ENCODE measurements at places on chromosomes 4 and X. TPM values are rescaled to one million over a fixed set of nuclear protein-coding genes. Genes with fewer than 3 reads are reported as not detected.

DNA sequence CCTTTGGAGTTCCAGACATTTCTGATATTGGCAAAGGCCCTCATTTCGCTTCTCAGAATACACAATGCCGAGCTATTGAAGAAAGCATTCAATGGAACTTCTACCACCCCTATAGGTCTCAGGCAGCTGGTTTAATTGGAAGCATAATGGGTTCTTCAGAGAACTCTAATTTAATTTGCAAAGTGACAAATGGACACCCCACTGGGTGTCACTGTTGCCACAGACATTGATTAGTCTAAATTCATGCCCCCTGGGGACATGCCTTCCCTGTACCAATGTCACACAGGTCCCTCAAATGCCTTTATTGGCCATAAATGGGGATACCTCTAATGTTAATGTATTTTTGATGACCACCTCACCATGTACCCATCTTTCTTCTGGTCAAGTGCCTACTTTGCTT, 22.9 kb upstream of the TMEM255A start:
- DNase-seq = no peak

DNA sequence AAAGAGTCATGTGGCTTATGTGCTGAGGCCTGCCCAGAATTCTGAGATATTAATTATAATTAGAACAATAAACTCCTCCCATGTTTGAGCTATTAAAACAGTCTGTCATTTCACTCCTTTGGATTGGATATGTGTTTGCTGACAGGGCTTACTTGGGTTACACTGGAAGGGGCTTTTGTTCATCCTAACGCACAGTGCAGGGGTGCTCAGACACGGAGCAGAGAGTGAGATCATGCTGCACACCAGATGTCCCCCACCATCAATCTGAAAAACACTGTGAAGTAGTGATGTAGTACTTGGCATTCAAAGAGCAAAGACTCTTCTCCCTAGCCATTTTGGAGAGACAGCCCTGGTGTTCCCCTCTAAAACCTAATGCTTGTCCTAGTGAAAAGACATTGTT, 24.1 kb upstream of the SMIM10L2A start:
- DNase-seq = no peak

DNA sequence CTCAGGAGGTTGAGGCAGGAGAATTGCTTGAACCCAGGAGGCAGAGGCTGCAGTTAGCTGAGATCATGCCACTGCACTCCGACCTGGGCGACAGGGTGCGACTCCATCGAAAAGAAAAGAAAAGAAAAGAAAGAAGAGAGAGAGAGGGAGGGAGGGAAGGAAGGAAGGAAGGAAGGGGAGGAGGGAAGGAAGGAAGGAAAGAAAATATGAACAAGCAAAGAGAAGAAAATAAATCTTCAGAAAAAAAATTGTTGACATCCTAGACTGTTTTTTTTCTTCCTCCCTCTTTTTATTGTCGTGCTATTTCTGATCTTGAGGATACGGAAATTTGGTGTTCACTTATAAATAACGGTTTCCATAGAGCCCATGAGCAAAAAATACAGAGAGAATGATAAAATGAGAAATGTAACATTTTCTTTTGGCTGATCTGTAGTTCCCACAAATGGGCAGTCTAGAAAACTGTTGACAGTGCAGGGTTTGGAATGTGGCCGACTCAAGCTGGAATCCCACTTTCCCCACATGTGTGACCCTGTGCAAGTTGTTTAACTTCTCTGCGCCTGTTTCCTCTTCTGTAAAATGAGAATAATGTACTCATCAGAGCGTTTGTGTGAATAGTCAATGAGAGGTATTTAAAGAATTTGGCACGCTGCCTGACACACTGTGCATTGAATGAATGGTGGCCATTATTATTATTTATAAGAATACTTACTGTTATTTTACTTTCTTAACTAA, 19.4 kb downstream of the SORBS2 start:
- DNase-seq = no peak

The DCAF12L2 gene
- total RNA-seq = 37.6 TPM

- no peak for DNase-seq
These were observed 2.7 kb downstream of the TMEM165 start for GRCh38 chr4:55398461-55398860.

The GLRA3 gene
- 1.3 TPM for total RNA-seq

The MAP7D2 gene
- 36.6 TPM for total RNA-seq

The NXF2B gene
- total RNA-seq = 11.3 TPM

All from testis (tissue), 5 donors.